ENCODE measurements at places on chromosomes 6 and 20. TPM values are rescaled to one million over a fixed set of nuclear protein-coding genes. Genes with fewer than 3 reads are reported as not detected.

DNA sequence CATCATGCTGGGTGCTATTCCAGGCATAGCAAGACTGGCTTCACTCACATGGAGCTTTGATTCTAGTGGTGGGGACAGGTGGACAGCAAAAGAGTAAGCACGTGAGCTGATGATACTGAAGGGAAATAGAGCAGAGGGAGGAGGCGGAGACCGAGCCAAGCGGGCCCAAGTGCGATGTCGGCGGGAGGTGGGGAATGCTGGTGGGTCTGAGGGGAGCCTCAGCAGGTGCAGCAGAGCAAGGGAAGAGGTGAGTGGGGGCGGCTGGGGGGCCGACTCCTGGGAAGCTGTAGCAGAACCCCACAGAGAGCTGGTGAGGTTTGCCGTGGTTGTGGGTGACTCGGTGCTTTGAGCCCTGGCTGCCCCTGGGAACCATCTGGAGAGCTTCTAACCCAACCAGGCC lies 10.2 kb downstream of the RTEL1 start:
- no peak for DNase-seq

- DNase-seq, result peak; percentile 70
Observed at GRCh38 chr20:33262658-33263065, 20.4 kb upstream of the BPIFB1 start.

- DNase-seq, result peak; percentile 39
Observed at GRCh38 chr6:167907837-167908681, 81.3 kb downstream of the AFDN start.

DNA sequence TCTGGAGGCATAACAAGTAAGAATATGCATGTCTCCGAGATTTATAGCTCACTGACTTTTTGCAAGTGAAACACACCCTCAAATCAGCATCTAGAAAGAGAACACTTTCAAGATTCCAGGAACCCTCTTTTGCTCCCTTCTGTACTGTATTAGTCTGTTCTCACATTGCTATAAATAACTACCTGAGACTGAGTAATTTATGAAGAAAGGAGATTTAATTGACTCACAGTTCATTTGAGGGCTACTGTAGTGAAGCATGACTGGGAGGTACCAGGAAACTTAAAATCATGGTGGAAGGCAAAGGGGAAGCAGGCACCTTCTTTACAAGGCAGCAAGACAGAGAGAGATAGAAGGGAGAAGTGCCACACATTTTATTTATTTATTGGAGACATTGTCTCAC lies 269.9 kb downstream of the UTRN start:
- DNase-seq, result no peak

DNA sequence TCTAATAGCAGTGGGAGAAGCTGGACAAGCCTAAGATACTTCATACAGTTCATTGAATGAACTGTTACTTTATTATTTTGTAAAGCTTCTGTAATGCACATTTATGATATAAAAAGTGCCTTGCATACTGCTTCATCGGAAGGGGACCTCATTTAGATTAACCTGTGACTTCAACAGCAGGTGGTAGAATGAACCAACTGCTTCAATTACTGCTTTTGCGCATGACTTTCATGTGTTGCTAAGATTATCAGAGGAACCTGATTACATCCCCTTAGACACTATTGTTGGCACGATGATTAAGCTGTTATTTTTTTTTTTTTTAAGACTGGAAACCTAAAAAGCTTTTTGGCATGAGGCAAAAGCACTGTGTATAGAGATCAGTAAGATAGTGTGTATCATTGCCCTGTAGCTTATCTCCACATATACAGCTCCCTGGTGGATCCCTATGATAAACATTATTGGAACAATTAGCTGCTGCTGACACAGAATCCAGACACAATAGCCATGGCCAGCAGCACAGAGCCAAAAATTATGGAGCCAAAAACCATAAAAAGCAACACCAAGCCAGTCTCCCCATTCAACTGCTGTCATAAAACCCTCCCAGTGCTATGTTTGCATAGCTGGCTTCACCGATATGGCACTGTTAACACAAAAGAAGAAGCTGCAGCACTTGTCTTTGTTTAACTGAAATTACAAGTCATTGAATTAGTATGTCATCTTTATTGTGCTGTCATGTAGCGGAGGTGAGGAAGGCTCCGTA lies 731.6 kb upstream of the MMS22L start:
- no peak for DNase-seq

DNA sequence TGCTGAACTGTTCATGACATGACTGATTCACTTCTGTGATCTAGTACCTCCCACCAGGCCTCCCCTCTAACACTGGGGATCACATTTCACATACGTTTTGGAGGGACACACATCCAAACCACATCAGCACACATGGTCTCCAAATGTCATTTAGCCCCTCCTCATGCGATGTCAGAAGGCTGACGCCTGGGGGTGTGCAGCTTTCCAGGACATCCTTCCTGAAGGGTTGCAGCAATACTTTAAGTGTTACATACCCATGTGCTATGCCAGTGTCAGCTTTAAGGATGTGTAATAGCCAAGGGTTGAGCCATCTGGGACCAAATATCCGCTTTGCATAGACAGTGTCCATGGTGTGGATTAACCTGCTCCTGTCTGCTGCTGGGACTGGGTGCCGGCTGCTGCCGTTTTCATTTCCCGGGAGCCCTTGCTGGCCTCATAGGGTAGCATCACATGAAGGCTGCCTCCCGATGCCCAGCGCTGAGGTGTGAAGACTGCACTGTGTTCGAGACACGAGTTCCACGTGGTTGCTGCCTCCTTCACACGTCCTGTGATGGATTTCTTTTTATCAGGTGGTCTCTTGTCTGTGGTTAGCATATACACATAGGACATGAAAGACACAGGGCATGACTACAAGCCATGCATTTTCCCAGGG lies 219.0 kb downstream of the THBS2 start:
- DNase-seq, result no peak

GRCh38 chr6:31317036-31317435 lies 39.9 kb downstream of the HLA-B start:
- no peak for DNase-seq

PRSS16 gene
- total RNA-seq, result 16.5 TPM

USP49 gene
- 18.5 TPM for total RNA-seq

ZNF165 gene
- total RNA-seq, result 11.0 TPM

AFG1L gene
- 7.2 TPM for total RNA-seq

Measured in Caco-2 (cell line).